ENCODE measurements at places on chromosomes 7 and 10.

DNA sequence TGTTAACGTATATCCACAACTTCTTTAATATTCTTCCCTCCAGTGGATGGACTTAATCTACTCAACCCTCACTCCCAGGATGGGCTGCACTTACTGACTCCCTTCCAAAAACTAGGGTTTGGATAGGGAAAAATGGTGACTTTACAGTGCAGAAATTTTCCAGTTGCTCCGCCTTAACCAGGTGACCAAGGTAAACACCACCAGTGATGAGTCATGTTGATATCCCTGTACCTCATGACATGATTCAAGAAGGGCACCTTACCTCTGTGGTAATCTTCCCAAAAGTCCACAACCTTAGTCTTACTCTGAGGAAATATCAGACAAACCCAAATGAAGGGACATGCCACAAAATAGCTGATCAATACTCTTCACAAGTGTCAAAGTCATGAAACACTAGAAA, 3.5 kb upstream of the GSTK1 start:
- no peak for DNase-seq

DNA sequence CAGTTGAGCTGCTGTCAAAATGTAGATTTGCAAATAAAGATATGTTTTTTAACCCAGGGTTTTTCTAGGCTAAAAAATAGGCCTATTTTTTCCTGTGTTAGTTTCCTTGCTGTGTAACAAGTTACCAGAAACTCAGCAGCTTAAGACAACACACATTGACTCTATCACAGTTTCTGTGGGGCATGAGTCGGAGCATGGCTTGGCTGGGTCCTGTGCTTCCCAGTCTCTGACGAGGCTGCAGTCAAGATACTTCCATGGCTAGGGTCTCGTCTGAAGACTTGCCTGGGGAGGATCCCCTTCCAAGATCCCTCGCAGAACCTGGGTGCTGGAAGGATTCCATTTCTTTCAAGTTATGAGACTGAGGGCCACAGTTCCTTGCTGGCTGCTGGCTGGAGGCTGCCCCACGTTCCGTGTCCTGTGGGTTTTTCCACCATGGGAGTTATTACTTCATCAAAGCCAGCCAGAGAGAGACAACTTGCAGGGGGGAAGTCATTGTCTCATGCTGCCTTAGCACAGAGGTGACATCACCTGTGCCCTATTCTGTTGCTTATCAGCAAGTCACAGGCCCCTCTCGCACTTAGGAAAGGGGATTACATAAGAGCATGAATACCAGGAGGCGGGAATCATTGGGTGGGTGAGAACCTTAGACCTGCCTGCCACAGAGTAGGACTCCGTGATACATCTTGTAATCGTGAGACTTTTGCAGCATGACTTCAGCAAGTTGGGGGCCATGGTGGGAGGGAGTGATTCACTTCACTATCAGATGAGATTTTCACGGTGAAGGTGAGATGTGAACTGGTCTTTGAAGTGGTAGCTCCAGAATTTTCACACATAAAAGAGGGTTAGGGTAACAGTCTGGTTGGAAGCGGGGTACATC, 77.9 kb downstream of the CCNY start:
- no peak for DNase-seq

DNA sequence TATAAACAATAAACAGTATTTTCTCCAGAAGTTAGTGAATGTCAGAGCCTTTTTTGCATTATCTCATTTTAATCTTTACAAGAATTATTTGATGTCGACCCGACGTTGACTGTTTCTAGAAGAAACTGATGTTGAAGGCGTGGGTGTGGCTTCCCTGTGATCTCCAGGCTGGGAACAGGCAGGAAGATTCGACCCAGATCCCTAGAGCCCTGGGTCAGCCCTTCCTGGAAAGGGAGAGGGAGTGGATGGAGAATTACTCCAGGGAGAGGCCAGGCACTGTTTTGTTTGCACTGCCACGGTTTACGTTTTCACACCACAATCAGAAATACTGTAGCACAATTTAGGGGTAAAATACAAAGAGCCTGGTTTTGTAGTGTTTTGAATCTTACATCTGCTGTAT, 133.1 kb downstream of the ADARB2 start:
- no peak for DNase-seq

- DNase-seq, result no peak
Measured at GRCh38 chr10:44986670-44987069, 8.1 kb upstream of the DEPP1 start.

GRCh38 chr7:93574646-93575554, at the start of gene CALCR:
Gene CALCR, minus strand, starts transcription at chr7:93574724. Its CDS starts 87,743 bp downstream, at chr7:93486981.
- DNase-seq, result no peak

- DNase-seq, result no peak
Measured at GRCh38 chr7:41047211-41047610, 655.7 kb downstream of the INHBA start.

GRCh38 chr10:3236644-3237404, 64.2 kb upstream of the PITRM1 start:
- no peak for DNase-seq

DNA sequence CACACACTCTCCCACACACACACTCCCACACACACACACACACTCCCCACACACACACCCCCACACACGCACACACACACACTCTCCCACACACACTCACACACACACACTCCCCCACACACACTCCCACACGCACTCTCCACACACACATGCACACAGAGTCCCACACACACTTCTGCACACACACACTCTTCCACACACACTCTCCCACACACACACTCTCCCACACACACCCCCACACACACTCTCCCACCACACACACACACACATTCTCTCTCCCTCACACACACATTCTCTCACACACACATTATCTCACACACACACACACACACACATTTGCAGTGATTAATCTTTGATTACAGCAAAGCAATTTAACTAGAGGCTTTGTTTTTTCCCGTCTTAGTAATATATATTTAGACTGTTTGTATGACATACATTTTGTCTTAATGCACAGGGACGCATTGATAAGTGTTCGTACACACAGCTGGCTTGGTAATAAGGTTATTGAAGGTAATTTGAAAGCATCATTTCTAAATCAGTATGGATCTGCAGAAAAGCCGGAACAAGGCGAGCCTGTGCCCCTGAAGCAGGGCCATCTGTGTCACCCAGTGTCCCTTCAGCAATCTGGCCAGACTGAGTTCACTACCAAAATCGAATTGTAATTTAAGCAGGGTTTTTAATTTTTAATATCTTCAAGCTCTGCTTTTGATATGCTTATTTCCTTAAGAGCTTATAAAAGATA, 69.9 kb upstream of the SH2B2 start:
- no peak for DNase-seq

Data from Kasumi-1 (cell line).